AG04449 (cell line): ENCODE measurements at places on chromosomes 12 and 14.

DNA sequence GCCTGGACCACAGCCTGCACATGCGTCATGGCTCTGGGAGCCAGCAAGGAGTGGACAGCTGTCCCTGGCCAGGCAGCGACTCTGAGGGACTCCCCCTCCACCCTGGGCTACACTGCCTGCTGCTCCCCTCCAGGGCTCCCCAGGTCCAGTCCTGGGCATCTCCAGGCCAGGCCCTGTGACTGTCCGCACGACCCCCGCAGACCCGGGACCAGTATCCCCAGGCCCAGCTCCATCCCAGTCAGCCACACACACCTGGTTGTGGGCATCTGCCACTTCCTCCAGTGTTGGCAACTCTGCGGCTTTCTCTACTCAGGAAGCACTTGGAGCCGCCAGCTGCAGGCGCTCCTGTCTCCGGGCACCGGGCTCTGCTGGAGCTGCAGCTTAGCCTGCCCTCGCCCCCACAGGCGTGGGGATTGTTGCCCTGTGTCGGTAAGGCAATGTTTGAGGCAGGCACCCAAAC, 2.4 kb downstream of the ULK1 start:
- peak; percentile 37 for DNase-seq

DNA sequence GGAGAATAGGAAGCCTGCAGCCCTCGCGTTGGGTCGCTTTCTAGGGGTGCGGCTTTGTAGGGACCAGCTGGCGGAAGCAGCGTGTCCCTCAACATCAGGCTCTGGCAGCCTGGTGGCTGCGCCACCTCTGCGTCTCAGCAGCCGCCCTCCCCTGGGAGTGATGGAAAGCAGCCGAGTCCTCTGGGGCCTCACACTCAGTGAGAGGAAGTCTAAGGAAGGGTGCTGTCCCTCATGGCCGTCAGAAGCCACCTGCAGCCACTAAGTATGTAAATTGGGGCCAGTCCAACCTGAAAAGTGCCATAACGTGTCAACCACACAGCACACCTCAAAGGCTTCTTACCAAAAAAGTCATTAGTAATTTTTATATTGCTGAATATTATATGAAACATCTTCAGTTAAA, 80.3 kb downstream of the WDR20 start:
- DNase-seq: no peak

DNA sequence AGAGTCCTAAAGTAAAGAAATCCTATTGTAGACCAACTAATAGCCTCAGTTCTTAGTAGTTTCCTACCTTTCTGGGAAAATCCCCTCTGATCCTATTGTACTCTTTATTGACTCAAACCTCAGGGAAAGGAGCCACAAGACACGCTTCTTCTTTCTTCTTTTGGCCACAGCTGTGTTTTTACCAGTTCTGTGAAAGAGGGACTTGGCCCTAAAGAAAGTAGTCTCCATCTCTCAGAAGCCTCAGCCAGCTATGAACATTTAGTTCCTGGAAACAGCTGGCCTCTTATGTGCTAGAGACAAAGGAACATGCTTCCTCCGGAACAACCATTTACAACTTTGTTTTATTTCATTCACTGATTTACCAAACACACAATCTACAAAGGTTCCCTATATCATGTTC, 66.1 kb upstream of the ARID2 start:
- DNase-seq: no peak

GRCh38 chr14:74655599-74656395, 43.8 kb upstream of the LTBP2 start:
- peak; percentile 59 for DNase-seq

GRCh38 chr12:46522071-46522470, 149.5 kb upstream of the SLC38A2 start:
- DNase-seq: no peak
